Stimulated activated CD4-positive, alpha-beta T cell treated with anti-CD3 and anti-CD28 coated beads, Interleukin-2, amount 100 ng/mL, for 48 hours (primary cell): ENCODE measurements at places on chromosomes 2 and 18.

DNA sequence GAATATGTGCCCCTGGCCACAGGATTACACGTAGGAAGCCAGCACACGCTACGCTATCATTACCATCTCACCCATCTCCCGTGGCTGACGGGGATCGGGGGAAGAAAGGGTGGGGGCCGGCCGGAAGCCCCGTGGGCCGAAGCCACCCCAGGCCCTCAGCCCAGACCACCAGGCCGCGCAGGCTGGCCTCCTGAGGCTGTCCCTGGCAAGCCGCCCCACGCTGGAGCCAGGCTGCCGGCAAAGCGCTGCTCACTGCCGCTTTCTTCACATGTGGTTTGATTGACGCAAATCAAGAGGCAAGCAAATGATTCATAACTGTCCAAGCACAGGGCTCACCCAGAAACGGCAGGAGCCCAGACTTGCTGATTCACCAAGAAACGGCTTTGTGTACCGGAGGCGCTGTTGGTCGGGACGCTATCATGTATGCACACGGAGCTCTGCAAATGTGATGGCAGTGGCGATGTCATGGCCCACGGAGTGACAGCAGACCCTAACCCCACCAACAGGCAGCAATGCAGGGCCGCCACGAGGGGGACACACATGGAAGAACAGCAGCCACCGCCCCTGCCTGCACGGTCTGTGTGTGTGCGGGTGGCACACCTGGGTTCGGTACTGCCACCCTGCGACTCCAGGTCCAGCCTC, 125.7 kb downstream of the HDAC4 start:
- peak; percentile 60 for DNase-seq

DNA sequence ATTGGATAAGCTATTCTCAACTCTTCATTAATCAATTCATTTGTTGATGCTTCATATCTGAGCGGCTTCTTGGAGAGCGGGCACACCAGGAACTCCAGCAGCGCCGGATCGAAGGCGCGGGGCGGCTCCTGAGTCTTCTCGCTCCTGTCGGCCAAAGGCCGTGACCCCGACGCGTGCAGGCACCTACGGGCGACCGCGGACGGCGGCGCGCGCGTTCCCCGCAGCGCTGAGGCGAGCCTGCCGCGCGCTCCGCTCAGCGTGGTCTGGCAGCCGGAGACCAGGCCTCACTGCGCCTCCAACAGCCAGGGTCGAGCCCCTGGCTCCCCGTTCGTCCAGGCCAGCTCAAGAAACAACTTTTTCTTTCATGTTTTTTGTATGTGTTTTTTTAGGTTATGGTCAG, 97.5 kb downstream of the ICA1L start:
- no peak for DNase-seq

- no peak for DNase-seq
These were observed 223.3 kb downstream of the MTX2 start for GRCh38 chr2:176492583-176492982.

DNA sequence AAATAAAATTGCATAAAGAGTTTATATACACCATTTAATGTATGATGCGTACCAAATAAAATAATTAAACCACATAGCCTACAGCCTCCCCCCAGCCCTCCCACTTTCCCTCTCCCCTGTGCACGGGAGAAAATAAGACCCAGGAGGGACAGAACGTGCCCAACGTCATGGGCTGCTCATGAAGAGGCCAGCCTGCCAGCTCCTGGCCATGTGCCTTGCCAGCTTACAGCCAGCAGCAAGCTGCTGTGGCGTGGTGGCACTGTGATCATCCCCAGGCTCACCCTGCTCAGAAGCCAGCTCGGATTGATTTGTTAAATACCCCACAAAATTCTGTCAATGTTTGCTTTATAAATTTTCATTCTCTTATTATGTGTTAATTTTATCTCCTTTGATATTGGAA, 7.6 kb downstream of the GPR148 start:
- no peak for DNase-seq

- DNase-seq, result no peak
These were observed 5.1 kb upstream of the ASIC4 start for GRCh38 chr2:219508971-219509779.

GRCh38 chr2:143345887-143346787, 216.9 kb downstream of the ARHGAP15 start:
- DNase-seq, result no peak

DNA sequence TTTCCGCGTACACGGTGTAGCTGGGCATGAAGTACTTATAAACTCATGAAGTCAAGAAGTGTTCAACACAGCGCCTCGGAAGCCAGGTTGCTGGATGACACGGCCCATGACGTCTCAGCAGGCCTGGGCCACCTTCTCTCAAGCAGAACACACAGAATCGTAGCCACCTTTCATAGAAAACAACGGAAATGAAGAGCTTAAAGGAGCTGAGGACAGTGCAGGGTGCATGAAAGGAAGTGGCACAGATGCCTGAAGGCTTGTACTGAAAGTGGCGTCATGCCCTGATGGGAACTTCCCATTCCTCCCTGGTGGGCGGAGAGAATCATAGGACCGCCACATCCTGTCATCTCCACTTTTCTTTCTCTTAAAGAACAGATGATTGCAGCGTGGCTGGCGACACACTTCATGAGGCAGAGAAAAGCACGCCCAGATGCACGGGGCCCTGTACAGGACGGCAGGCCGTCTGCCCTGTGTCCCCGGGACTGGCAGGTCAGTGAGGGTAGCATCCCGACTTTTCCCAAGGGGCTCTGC, 31.1 kb downstream of the HDAC4 start:
- DNase-seq, result peak; percentile 69

DNA sequence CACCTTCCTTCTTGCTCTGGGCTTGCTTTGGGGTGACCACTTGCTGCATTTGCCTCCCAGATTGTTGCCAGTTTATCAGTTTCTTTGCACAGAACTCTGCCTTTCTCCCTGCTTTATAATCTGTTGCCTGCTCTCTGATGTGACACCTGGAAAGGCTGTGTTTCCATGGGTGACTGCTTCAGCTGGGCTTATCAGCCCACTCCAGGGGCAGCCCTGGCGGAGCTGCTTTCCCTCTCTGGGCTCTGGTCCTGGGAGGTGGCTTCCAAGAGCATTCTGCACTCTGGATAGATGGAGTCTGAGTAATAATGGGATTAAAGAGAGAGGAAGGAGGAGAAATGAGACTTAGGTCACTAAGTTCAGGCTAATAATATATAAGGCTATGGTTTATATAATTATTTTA, 352.7 kb downstream of the TSN start:
- DNase-seq, result no peak

DNA sequence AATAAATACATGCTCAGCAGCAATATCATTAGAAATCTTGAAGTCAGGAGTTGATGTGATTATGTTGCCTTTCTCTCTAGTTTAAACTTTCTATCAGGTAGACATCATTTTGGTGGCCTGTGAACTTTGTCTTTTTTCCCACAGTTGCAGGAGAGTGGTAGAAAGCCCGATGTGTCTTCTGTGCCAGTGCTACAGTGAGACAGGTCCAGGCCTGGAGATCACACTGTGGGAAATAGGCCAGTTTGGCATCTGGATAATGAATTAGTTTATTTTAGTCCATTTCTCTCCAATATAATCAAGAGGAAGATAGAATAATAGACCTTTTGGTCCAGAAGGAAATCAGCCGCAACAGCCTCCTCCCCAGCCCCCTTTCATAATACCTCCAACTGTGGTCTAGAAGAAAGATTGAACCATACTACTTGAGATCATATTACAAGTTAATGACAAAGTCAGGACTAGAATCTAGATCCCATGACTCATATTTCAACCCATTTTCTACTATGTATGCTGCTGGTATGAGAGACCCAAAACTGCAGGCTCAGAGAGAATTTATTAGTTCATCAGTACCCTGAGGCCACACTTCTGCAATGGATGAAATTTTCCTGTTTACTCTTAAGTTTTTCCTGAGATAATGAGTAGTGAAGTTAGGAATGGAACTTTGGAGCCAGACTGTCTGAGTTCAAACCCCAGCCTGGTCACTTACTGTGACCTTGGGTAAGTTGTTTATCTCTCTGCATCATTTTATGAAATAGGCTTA, 20.6 kb downstream of the KCMF1 start:
- no peak for DNase-seq

- no peak for DNase-seq
These were observed 267.4 kb upstream of the HNMT start for GRCh38 chr2:137696916-137697315.

DNA sequence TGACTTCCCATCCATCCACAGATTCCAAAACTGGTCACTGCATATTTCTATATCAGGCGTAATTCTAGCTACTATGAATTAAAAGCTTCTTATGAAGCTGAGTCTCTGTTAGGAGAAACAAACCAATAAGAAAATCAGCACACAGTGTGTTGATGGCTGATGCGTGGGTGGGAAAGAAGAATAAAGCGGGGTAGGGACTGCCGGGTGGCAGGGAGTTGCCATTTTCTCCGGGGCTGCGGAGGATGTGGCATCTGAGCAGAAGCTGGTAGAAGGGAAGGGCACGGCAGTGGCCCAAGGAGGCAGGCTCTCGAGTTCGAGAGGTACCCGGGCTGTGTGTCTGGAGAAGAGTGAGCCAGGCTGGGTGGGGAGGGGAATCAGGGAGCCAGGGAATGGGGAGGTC, 48.6 kb upstream of the CHMP1B start:
- DNase-seq, result no peak

DNA sequence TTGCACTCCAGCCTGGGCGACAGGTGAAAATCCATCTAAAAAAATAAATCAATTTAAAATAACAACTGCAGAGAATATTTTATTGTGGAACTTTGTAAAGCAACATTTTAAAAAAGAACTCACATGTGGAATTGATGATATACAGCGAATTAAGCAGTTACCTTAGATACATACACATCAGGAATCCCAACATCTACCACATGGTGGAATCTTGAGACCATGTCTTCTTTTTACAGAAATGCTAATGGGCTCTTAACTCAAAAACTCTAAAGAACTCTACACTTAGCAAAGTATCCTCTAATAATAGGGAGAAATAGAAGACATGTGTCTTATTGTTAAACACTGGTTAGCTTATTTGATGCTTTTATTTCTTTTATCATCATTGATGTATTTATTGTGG, 373.6 kb downstream of the CDH7 start:
- no peak for DNase-seq

DNA sequence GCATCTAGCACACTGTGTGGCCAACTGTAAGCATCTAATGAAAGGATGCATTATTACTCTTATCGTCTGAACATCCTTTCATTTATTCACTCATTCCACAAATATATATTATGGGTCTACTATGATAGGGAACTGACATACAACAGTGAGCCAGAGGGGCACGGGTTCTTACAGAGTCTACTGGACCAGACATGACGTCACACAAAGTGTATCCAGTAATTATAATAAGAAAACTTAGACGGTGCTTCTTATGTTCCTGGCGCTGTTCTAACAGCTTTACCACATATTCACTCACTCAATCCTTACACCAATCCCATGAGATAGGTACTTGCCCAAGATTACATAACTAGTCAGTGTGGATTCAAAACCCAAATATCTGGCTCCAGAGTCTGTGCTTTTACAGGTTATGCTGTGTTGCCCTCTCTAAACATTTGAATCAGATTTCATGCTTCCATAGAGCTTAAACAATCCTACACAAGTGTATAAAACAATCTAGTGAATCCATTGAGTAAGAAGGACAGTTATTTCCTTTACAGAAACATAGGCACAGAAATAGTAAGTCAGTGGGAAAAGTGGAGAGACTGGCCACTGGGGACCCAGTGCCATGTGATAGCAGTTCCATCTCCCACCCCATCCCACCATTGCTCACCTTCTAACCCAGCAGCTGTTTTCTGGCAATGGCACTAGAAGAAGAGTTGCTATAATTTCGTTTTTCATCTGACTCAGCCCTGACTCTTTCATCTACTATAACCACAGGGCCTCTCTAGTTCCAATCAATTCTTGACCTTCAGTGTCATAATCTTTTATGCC, 24.2 kb upstream of the ARL5A start:
- DNase-seq, result no peak

DNA sequence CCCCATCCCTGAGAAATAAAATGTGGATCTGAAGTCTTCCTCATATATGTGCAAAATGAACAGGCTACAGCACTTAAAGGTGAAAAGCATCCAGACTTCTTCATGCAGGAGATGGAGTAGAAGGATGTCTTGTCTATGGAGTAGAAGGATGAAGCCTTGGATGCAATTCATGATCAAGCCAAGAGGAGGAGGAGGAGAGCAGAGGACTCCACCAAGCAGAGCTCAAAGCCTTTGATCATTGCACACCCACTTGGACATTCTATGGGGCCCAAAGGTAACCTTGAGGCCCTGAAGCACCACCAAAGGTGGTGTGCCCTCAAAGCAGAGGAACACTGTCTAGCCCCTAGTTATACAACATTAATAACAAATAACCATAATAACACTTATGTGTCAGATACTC, 17.3 kb downstream of the ACMSD start:
- no peak for DNase-seq

GRCh38 chr18:64110692-64111480, 38.0 kb downstream of the LINC00305 start:
- DNase-seq, result no peak

DNA sequence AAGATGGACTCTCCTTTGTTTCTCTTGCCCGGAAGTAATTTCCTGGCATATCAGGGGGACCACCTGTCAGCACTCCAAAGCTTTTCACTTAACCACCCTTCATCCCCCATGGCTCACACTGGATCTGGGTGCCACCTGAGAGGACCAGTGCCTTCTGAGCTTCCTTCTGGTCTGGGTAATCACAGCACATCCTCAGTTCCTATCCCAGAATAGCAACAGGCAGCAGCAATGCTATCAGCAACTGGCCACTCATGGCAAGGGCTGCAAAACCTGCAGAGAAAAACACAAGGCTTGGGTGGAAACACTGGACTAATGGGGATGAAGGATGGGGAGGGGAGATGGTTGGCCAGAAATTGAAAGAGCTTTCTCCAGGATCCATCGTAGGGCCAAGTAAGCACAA, 59.9 kb upstream of the STPG4 start:
- no peak for DNase-seq

DNA sequence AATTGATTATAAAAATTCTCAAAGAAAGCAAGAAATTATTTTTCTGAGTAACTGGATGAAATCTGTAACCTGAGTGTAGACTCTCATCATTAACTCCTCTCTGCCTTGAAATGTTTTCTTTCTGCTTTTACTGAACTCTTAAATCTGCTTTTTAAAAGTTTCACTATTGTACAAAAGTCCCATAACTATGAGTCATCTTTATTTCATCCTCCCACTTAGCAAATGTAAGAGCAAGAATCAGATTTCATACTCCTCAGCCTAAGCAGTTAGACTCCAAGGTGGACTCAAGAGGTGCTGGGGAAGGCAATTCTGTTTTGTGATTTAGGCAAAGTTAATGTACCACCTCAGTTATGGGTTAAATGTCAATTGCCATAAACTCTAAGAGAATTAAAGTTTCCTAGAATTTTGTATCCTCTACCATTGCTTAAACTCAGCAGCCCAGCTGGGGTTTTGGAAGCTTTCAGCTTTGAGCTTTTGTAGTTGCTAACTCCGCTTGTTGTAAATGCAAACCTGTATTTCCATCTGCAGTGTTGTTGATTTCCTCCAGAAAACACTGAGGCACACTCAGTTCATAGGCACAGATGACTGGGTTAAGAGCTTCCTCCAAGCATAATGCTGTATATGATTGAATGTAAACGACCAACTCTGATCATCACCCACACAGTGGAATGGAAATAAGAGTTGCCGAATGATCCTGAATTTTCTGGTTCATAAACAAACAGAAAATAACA, 268.8 kb downstream of the ARHGAP15 start:
- DNase-seq, result no peak

GRCh38 chr18:69492861-69493260, 92.2 kb downstream of the DOK6 start:
- no peak for DNase-seq
